ENCODE measurements at places on chromosomes 2 and 18.

- DNase-seq: no peak
Observed at GRCh38 chr2:229701716-229702115, 12.6 kb downstream of the DNER start.

DNA sequence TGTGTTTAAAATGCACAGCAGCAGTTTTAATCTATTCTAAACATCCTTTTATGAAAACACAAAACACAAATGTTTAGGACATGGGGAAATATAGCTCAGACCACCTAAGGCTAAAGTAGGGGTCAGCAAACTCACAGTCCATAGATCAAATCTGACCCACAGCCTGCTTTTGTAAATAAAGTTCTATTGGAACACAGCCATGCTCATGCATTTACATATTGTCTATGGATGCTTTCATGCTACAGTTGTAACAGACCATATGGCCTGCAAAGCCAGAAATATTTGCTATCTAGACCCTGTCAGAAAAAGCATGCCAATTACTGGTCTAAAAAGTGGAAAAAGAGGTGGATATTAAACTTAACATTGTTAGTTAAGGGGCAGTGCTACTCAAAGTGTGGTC, 1105.4 kb upstream of the KLHL29 start:
- DNase-seq: no peak

DNA sequence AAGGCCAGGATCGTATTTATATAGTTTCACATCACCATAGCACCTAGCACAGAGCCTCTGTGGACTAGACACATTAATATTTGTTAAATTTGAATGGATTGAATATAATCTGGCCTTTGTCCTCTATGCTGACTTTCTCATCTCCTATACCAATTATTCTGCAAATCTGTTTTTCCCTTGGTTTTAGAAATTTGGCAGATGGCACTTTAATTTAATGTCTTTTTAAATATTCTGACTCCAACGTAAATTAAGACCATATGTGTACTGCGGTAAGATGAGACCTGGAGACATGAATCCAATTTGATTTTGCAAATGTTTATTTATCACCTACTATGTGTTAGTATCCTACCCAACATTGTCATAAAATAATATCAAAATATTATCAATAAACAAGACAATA, 1281.9 kb upstream of the PIK3C3 start:
- DNase-seq: no peak

- DNase-seq: no peak
Observed at GRCh38 chr2:188474316-188474715, 182.6 kb downstream of the GULP1 start.

DNA sequence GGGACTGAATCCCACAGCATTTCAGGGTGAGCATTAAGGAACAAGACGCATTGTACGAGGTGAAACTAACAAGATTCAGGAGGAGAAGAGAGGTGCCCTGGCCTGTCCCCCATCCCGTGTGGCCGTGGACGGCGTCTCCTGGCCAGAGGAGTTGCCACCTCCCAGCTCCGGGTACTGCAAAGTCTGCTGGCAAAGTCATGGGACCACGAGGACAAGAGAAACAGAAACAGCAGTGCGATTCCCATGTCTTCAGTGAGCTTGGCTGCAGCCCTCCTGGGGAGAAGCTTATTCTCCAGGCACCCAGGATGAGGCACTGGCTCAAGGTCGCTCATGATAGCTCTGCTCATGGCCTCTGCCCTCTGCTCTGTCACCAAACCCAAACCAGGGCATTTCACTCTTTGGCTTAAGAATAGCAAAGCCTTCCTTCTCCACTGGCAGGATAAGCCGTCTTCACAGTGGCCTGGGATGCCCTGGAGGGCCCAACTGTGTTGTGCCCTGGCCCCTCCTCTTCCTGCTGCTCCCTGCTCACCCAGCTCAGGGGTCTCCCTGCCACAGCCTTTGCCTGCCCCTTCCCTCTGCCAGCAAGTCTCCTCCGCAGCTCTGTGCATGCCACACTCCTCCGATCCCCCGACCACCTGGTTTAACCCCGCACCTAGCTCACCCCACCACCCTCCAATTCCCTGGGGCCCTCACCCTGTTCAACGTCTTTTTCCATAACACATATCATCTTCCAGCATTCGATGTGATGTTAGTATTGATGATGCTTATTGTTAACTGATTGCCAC, 144.8 kb downstream of the PXDN start:
- DNase-seq: no peak

DNA sequence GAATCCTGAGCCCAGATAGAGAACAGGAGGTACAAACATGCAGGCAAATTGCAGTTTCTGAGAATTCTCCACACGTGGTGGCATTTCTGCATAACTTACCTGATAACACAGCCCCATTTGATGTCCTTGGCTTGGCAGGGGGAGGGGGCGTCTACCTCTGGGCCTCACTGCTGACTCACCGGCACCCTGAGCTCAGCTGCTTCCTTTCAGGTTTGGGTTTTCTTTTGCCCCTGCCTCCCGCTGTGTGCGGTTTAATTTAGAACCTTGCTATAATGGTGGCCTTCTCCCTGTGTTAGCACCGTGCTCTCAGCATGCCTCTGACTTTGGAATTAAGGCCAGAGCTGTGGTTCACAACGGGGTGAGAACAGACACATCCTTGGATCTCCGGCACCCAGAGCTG, 4.4 kb downstream of the CTIF start:
- DNase-seq: no peak

GRCh38 chr18:62126737-62127136, 60.1 kb downstream of the PIGN start:
- no peak for DNase-seq

DNA sequence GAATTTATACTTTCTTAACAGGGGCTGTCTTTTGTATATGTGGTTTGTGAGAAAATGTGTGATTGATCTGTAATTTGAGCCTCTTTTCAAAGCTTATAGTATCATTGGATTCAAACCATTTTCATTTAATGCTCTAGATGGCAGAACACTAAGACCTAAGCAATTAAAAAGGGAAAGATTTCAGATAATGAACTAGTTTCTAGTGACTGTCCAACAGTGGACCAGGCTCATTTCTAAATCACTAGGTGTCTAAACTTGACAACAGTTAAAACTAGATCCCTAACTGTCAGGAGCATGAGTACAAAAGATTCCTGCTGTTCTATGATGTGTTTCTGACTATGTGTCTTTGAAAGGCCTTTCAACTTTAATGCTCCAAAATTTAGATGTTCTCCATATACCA, 54.6 kb downstream of the ANKRD44 start:
- no peak for DNase-seq

GRCh38 chr18:41982942-41983660, 28.1 kb downstream of the PIK3C3 start:
- no peak for DNase-seq

GRCh38 chr2:241763551-241764274, 12.9 kb upstream of the GAL3ST2 start:
- DNase-seq: no peak

GRCh38 chr2:160876029-160876428, 284.2 kb upstream of the TANK start:
- DNase-seq: no peak

DNA sequence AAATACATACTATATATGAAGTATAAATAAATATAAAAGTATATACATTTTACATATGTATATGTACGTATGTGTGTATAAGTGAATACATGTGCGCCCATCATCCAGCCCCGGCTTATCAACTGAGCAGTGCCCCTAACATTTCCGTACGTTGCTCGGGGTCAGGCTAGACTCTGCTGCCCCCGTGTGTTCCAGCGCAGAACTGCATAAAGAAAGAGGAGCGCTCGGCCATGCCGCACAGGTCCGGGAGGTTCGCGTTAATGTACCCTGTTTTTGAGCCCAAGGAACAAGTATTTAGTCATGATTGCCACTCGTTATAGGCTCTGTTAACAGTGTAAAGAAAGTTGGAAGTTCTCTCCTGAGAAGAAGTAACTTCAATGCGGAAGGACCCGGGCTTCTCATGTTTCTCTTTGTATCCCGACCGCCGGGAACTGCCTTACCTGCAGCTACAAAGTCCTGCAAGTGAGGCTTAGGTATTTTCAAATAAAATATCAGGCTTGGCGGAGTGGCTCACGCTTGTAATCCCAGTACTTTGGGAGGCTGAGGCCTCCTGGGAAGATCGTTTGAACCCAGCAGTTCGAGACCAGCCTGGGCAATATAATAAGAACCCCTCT, 55.7 kb downstream of the CD8B2 start:
- DNase-seq: peak; percentile 87

DNA sequence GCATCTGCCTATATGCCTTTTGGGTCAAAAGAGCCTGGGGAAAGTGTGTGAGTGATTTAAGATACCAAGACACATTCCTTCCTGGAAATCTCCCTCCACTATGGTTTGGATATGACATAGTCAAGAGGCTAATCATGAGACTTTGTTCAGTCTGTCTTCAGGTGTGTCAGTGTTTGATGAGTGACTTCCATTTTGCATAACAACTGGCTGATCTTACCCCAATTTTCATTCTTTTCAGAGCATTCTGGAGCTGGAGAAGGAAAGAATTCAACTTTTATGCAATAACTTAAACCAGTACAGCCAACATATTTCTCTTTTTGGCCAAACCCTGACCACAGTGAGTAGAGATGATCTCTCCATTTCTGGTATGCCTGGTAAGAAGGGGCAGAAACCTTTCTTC, 39.4 kb downstream of the SPC25 start:
- no peak for DNase-seq

- DNase-seq: peak; percentile 42
Observed at GRCh38 chr18:78768656-78769501, 210.7 kb upstream of the SALL3 start.

- no peak for DNase-seq
Observed at GRCh38 chr18:26926066-26926675, 60.7 kb upstream of the AQP4 start.

DNA sequence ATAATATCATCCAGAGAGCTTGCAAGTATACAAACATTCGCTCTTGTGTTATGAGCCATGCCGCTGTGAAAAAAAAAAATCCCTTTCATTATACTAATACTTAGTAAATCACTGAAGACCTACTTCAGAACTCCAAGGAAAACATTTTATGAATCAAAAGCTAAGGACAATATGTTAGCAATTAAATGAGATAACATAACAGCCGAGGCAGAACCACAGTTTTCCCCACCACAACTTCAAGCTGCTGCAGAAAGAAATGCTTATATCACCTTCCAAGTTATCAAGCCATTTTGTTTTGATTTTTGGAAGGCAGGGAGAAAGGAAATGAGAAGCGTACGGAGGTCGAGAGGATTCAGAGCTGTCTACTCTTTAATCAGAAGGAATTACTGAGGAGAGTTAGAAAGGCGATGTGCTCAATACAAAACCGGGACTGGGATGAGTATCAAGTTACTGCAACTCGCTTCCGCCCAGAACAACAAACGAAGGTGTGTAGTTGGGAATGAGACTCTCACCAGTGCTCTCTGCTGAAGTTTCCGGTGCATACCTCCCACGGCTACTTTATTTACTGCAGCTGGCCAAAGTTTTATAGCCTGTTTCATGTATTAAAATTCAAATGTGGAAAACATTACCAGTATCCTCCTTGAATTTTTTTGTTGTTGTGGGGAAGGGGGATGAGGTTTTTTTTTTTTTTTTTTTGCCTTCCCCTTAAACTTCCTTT, 292.2 kb upstream of the CCDC68 start:
- DNase-seq: peak; percentile 79

DNA sequence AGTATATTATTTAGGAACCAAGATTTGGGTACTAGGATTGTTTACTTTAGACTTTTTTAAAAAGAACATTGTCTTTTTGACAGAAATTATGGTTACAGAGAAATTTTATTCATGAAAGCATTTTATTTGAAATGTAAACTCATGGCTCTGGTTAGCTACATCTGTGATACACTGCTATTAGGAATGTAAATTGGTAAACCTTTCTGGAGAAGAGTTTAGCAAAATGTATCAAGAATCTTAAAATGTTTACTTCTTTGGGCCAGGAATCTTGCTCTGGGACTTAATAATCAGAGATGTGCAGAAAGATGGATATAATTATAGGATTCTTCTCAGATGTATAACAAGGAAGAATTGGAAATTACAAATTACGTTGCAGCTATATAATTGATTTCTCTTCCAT, 19.7 kb downstream of the MAP3K20 start:
- no peak for DNase-seq

GRCh38 chr18:2515908-2516625, 55.2 kb downstream of the METTL4 start:
- no peak for DNase-seq

GRCh38 chr2:119366161-119366648, 429 bp downstream of the C2orf76 start:
- peak; percentile 49 for DNase-seq

DNA sequence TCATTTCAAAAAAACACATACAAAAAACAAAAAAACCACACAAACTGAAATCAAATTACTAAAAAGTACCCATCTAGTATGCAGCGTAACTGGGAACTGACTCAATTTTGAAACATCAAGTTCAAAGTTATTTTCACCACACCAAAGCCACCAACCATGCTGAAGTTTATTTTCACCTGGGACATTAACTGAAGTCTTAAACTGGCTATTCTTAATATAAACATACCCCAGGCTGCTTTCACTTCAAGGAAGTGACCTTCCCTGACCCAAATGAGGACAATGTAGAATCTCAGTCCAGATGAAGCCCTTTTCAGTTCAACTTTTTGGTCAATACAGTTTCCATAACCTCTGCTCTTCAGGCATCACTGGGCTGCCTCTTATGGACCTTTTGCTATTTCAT, 84.6 kb downstream of the PIGN start:
- DNase-seq: no peak

- DNase-seq: no peak
Observed at GRCh38 chr2:180227461-180227860, 220.4 kb upstream of the CWC22 start.

All from NCI-H510A treated with DMSO at 0.1 percent for 48 hours (cell line).